ENCODE measurements at places on chromosomes 6 and 20.

DNA sequence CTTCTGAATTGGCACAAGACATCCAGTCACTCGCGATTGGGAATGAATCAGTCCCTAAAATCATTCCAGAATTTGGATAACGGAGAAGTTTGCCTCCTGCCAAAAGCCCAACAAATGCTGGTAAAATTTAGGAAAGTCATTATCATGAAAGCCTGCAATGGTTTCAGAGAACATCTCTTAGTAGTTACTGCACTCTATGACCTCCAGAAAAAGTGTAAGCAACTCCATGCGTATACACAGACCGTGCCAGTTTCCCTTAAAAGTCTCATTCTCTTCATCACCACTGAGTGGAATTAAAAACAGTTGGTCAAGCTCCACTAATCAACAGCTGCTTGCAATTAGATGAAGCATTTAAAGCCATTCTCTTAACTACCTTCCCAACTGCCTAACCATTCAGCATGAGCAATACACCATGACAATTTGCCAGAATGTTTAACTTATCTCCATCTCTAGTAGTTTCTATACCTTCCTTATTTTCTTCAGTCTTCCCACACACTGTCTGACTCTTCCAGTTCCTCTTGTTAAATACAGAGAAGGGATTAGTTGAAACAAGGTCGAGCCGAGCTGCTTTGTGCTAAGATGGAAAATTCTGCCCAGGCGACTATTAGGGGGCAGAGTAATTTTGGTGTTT is 183.6 kb upstream of the PRDM1 start:
- DNase-seq = no peak

GRCh38 chr6:33696548-33697518 is 14.7 kb downstream of the UQCC2 start:
- no peak for DNase-seq

DNA sequence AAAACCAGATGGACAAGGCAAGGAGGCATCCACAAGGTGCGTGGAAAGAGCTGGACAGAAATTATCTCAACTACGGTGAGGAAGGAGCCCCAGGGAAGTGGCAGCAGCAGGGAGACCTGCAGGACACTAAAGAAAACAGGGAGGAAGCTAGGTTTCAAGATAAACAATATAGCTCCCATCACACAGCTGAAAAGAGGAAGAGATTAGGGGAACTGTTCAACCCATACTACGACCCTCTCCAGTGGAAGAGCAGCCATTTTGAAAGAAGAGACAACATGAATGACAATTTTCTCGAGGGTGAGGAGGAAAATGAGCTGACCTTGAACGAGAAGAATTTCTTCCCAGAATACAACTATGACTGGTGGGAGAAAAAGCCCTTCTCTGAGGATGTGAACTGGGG is 26.8 kb downstream of the TRMT6 start:
- no peak for DNase-seq

- DNase-seq = no peak
Measured at GRCh38 chr20:21099751-21100577, 6.2 kb downstream of the LINC00237 start.

GRCh38 chr20:35290887-35291417 is 1.3 kb downstream of the FAM83C start:
- no peak for DNase-seq

- DNase-seq = no peak
Measured at GRCh38 chr6:170459451-170459850, 93.7 kb downstream of the PSMB1 start.

DNA sequence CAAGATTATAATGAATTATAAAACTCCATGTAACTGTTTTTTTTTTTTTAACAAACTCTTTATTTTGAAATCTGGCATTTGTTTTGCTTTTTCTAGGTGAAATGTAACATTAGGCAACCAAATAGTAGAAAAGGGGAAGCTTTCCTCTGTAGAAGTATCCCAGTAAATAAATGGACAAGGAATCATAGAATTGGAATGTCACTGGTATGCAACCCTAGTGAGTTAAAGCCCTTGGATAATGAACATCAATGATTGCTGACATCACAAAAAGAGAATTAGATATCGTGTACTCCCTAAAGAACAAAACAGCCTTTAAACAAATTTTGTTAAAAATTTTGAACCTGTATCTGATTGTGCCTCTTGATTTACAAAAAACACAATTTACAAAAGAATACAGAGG is 93.9 kb upstream of the OGFRL1 start:
- DNase-seq = peak; percentile 79

Measured in kidney glomerular epithelial cell (primary cell).